ENCODE measurements at places on chromosomes 5 and 9.

GRCh38 chr5:157063776-157064430, 5.0 kb upstream of the HAVCR1 start:
- no peak for DNase-seq

DNA sequence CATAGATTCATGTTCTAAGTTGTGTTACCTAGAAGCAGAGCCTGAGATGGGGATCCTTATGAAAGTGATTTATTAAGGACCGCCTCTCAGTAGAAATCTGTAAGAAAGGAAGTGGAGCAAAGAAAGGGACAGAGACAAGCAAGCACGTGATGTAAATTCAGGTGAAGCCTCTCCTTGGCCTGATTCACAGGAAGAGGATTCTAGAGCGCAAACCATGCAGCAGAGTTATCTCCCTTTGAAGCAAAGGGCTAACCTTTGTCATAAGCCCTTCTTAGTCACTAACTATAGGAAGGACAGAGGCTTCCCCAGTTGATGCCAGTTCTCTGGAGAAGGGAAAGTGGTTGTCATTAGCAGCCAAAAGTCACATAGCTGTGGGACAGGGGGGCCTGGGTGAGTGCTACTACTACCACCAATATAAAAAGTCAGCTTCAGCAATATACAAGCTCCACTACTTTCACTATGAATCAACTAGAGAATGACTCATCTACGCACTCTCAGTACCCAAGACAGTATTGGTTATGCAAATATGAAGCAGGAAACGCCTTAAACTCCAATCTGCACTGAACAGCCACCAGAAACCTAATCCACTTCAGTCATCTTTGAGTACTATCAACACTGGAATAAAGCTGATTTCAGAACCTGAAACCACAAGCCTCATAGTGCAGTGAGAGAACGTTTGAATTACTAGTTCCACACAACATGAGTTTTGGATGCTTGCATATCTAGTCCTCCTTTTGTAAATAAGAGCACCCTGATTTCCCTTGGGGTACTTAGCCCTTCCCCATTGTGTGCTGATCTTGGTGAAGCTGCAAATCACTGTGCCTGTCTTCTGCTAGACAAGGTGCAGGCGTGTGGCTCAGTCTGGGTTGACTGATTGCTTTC, 162.7 kb downstream of the ZNF608 start:
- no peak for DNase-seq

GRCh38 chr5:104186100-104186499, 623.5 kb upstream of the NUDT12 start:
- DNase-seq = no peak

GRCh38 chr5:141260458-141261237, 15.5 kb downstream of the PCDHB15 start:
- DNase-seq = no peak

DNA sequence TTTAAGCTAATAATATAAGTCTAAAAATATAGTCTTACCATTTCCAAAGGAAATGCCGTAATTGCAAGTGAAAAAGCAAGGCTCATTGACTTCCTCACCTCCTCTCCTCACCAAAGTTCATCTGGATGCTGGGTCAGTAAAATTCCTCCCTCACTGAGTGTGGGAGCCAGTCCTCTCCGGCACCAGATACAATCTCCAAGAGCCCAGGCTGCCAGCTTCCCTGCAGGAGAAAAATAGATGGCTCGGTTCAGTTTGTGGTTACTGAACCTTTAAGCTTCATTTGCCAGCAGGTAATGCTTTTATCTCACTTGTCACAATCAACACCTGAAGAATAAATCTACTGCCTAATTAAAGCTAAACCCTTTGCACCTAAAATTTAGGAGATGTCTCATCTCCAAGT, 115.3 kb upstream of the VLDLR start:
- DNase-seq = no peak

GRCh38 chr9:22373636-22374035, 73.0 kb upstream of the DMRTA1 start:
- DNase-seq = no peak

DNA sequence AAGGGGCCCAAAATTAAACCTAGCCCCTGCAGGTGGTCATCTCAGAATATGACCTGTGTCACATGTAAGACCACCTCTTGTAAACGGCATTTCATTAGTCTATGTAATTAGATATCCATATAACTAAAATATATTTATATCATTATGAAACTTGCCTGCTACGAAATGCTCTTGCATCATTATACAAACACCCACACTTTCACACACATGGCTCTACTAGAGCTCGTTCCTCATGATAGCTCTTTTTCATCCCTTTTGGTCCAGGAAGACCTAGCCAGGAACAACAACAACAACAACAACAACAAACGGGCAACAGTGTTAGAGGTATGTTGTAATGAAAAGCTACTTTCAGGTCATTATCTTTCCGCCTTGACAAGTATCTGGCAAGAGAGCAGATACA, 58.6 kb downstream of the LHFPL2 start:
- no peak for DNase-seq

GRCh38 chr5:59420596-59420995, 472.9 kb downstream of the PDE4D start:
- DNase-seq = no peak

- DNase-seq = no peak
Measured at GRCh38 chr9:107862323-107862722, 372.8 kb upstream of the KLF4 start.
